ENCODE measurements at places on chromosomes 7 and 10.

DNA sequence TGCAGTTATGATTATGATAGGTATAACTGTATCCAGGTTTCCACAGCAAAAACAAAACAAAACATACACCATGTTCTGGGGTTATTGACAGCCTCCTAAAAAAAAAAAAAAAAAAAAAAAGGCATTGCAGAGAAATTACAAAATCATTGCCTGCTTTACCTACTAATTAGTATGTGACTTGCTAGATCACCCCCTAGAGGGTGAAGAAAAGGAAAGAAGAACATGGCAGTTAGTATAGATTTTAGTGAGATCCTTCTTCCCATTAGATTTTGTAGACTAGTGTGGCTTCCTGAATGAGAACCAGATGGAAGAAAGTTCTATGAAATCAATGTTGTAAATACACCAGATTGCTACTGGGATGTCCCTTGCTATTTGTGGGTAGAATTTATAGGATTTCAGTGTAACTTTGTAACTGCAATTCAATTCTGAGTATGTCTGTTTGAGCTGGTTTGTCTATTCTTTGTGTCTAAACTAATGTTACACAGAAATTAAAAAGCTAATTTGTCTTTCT is 24.0 kb upstream of the AGBL3 start:
- no peak for DNase-seq

DNA sequence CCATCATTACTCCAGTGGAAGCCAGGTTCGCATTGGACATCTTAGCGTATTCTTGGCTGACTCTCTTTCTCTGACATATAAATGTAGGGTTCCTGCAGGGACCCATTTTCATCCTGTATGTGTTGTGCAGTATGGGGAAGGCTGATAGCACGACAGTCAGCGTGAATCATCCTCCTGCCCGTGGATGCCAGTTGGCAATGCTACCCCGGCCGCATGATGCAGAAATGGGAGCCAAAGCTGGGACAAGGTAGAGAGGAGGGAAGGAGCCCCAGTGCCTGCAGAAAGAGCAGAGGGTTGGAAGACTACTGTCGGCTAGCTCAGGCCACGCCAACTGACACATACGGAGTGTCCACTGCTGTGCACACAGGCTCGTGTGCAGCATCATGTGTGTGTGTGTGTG is 251.6 kb downstream of the SKAP2 start:
- no peak for DNase-seq

DNA sequence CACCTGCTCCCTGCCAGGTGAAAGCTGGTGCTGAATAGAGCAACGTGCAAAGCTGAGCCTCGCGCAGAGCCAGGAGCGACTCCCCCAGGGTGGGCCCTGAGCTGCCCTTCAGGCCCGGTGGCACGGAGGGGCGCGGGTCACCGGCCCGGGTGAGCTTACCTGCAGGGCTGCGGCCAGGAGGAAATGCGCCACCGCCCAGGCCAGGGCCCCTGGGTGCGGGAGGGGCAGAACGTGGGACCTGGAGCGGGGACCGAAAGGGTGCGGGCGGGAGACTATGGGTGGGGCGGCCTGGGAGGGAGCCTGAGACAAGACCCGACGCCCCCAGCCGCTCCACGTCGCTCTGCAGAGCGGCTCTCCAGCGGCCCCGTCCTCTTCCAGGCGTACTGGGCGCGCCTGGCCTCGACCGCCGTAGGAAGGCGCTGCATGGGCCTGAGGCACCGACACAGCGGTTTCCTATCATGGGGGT is 122.1 kb downstream of the BTAF1 start:
- DNase-seq, result no peak

GRCh38 chr10:11345224-11346054 is 266.0 kb downstream of the USP6NL start:
- DNase-seq, result no peak

DNA sequence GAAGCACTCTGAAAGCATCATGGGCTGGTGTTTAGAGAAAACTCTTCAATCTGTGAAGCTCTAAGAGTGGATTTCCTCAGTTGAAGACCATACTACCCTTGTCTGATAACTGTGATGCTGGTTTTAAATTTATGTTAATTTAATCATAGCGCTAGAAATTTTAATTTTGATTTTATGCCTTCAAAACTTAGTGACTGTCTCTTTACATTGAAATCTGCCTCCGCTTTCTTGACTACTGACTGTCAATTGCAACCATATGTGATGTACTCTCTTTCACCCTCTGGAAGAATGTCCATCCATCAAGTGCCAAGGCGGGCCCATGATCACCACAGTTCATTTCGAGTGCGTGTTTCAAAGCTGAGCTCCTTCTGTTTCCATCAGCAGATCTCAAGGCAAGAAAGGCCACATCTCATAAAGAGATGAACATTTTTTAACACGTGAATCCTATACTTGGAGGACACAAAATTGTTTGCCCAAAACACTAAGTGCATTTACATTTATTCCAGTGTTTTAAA is 147.1 kb downstream of the ITGA8 start:
- DNase-seq, result no peak

- DNase-seq, result no peak
Observed at GRCh38 chr10:126402721-126403695, 14.7 kb upstream of the ADAM12 start.

DNA sequence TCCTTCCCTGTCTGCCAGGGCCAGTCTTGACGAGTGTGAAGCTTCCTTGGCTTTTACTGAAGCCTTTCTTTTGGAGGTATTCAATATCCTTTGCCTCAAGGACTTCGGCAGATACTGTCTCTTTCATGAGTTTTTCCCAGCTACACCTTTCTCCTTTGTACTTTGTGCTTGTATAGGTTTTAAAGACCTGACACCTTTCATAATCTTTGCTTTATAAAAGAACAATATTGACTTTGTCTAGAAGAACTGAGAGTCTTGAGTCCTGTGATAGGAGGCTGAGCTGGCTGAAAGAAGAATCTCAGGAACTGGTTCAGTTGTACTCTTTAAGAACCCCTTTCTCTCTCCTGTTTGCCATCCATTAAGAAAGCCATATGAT is 41.3 kb upstream of the CC2D2B start:
- no peak for DNase-seq

GRCh38 chr10:16950656-16951601 is 133.7 kb upstream of the RSU1 start:
- DNase-seq, result no peak

GRCh38 chr10:96541921-96542320 is 28.2 kb upstream of the TLL2 start:
- no peak for DNase-seq

DNA sequence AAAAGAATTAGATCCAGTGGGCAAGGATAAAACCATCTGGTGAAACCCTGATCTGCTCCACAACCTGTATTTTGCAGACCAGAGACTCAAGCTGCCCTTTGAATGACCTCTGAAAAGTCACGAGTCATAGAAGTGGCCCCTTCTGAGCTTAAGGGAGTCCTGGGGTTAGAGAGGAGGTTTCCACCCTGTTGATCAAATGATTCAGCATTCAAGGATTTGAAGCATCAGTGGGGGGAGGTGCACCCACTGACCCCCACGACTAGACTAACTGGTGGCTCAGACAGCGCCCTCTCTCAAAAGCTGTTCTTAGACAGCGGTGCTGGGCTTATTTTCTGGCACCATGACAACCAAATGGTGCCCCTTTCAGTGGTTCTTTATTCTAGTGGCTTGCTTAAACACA is 44.3 kb downstream of the PLCE1 start:
- DNase-seq, result no peak

GRCh38 chr7:64045301-64046040 is at the start of gene ZNF727:
Gene ZNF727, plus strand, starts transcription at chr7:64045434. Its CDS starts 188 bp downstream, at chr7:64045622.
- no peak for DNase-seq

DNA sequence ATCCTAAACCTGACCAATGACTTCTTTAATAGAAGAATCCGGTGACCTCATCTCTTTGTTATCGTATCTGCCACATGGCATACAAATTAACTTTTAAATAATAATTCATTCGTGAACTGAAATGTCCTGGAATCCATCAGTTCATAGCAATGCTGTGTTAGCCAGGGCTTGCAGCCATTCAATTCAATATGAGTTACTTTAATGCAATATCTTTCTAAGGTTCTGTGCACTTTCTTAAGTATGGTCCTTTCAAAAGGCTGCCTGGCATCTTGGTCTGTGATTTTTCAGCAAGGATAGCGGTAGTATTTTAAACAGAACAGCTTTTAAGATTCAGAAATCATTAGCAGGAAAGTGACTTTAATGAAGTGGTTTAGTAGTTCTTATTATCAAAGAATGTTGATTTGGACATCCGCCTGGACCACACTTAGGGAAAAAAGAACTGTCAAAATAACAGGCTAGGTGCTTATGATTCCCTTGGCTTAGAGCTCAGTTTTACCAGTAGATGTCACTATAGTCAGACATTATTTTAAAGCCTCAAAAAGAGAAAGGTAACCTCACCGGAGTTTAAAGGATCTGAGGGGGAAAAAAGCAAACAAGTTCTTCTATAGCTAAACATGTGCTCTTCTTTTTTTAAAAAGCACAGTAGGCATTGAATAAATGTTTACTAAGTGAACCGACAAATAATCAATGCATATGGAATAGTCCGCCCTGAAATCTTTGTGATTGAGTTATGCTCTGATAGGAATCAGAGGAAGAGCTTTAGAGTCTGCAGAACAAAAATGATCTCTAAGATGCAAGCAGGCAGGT is 22.7 kb downstream of the SLC35G1 start:
- DNase-seq, result no peak
